ENCODE measurements at places on chromosomes 7 and 10.

DNA sequence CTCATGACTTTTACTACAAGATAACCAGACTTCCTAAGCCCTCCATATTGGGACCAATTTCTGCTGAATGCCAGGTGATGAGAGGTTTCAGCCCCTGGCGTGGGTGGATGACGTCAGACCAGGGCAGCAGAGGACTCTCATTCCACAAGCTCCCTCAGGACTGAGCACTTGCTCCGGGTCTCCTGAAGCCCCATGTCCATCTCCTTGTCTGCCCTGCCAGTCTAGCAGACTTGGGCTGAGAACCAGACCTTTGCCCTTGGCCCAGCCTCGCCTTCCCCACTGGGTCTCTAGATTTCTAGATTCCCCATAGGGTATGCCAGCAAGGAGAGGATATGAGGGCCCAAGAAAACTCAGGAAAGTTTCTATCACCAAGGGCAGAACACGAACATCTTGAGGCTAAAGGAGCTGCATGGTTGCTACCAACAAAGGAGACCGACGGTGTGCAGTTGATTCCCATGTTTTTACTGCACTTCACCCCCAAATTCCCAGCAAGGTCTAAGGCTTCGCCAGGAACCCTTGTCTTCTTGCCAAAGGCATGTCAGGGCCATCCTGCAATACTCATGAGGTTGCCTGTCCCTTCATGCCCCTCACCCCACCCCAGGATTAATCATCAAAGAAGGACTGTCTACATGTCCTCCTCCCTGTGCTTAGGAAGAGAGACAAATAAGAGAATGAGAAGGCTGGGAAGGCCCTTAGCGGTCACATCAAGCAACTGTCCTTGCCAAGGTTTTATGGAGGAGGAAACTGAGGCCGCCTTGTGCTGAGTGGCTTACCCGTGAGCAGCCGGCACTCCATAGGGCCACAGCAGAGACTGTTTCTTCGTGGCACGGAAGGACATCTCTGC lies 96.5 kb upstream of the MACROH2A2 start:
- no peak for DNase-seq

DNA sequence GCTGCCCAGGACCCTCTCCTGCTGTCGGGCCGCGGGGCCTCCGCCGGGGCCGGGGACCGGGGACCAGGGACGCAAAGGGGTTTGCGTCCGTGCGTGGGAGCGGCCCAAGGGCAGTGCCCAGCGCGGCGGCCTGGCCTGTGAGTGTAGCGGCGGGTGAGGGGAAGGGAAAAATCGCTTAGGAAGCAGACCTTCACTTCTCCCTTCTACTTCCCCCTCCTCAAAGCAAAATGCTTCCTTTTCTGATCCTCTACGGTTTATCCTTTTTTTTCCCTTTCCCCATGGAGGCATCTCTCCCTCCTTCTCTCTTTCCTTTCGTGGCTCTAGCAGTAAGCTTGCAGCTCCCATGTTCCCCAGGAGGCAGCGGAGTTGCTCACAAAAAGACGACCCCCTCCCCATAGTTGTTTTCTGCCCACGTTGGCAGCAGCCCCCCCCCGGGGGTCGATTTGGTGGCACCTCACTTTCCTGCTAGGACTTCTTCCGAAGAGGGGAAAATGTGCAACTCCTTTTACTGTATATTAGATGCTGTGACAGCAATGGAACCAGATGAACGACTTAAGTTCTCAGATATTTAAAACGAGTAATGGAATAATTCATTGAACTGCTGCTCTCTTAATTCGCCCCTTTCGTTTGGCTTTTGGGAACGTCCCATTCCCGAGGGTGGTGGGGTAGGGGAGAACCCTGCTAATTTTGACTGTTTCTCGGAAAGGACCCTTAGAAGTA lies 724 bp downstream of the CAPZA2 start:
- peak; percentile 46 for DNase-seq

DNA sequence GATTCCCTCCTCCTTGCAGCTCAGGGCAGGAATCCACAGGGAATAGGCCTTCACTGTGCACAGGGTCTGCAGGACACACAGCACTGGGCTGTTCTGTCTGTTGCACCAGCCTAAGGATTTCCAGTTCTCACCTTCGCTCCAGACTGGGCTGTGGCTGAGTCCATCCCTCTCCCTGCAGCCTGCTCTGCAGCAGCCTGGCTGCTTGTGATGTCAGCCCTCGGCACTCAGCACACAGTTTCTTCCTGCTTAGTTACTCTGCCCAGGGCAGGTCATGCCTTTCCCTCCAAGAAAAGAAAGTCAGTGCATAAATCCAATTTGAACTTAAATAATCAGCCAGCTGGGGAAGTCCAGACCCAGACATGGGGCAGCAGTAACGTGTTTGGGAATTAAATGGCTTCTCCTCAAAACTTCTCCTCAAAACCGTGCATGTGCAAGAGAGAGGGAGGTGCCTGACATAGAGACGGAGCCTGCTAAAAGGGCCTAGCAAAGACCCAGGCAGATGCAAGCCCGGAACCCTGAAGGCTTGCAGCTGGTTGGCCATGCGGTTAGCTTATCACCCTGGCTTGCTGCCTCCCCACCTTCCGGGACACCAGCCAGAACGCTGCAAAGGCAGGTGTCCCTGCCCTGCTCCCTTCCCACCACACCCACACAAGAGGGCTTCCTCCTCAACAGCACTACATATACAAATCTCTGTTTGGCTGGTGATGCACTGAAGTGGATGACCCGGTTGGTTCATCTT lies 10.9 kb upstream of the GDF2 start:
- DNase-seq = no peak

DNA sequence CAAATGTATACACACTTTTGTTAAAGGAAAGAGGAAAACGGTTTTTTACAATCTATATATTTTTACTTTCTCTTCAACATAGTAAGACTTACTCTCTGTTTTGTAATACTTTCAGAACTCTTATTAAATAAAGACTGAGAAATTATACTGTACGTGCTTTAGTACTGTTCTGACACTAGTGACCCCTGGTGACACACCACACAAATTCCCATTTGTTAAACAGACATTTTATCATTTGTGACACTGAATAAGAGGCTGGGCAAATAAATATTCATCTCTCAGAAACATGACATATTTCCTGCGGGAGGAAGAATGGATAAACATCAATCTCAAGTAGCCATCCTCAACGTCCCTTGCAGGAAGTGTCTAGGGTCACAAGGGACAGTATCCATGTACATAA lies 68.9 kb upstream of the ZNF33B start:
- DNase-seq = no peak

DNA sequence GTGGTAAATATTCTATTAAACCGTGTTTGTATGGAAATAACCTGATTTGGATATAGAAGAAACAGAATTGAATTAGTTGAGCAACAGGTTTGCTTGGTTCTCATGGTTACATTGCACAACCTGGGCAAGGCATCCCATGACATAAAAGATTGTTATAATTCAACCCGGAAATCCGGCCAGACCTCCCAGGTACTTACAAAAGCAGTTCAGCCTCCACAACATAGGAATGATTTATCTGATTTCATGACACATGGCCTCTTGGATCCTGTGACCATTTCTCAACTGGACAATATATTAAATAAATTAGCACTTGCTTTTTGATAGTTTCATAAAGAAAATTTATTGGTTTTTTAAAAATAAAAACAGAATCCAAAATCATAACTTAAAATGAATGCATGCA lies 55.1 kb upstream of the PTPN12 start:
- no peak for DNase-seq

GRCh38 chr7:143884241-143884968 lies 17.6 kb downstream of the TCAF1 start:
- no peak for DNase-seq

DNA sequence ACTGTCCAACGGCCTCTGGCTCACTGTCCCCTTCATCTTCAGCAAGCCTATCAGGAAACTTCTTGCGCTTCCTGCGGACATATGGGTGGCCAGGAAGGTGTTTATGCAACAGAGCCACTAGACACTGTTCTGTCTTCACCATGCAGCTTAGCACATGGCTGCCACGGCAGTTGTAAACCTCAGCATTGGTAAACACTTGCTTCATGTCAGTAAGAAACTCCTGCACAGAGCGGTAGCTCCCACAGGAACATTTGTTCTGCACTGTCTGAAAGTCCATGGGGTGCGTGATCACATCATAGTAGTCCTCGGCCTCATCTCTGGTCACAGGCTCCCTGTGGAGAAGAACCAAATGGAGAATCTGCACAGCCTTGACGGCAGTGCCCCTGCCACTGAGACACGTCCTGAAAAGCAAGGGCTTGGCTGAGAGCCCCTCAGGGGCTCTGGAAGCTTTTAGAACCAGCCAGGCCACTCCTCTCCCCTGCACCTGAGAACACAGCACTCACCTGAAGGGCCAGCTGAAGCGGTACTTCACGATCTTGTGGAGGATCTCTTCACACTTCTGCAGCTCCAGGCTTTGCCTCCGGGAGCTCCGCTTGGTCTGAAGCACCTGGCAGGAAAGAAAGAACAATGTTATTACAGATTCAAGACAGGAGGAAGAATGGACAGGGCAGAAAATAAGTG lies 8.8 kb downstream of the FZD9 start:
- DNase-seq = no peak

DNA sequence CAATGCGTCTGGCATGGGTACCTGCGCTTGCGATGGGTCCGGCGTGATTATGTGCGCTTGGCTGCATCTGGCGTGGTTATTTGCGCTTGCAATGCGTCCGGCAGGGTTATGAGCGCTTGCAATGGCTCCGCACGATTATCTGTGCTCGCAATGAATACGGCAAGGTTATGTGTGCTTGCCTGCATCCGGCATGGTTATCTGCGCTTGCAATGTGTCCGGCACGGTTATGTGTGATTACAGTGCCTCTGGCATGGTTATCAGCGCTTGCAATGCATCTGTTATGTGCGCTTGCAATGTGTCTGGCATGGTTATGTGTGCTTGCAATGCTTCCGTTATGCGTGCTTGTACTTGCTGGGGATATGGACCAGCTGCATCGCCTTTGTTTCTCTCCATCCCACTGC lies 37.7 kb downstream of the RBAK start:
- no peak for DNase-seq

GRCh38 chr10:63583909-63584724 lies 62.9 kb downstream of the REEP3 start:
- DNase-seq = no peak

DNA sequence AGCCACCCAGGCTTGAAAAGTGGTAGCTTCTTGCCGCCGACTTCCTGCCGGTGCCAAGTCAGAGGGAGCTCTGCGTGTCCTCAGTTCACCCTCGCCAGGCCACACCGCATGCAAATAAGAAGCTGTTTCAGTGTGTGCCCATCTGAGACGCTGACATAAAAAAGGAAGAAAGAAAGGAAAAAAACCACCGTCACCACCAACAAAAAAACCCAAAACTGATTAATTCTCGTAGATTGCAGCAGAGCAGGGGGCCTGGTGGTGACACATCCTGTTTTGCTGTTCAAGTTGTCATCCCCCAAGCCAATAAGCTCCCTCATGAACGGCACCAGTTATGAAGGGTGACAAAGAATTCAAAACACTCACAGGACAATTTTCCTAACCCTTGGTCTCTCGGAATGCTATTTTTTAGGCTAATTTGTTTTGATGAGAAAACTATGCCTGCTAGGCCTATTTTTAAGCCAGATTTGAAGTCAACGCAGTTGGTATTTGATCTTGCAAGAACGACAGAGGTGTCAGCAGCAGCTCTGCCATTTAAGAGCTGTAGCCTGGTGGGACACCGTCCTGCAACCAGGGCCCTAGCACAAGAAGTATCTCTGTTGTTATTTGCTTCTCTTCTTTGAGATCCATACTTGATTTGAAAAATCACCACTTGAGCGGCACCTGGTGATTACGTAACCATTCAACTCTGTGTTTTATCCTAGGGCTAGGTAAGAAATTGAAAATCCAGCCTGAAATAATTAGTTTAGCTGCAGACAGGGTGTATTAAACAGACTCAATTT lies 145.6 kb downstream of the PFKFB3 start:
- DNase-seq = peak; percentile 95

DNA sequence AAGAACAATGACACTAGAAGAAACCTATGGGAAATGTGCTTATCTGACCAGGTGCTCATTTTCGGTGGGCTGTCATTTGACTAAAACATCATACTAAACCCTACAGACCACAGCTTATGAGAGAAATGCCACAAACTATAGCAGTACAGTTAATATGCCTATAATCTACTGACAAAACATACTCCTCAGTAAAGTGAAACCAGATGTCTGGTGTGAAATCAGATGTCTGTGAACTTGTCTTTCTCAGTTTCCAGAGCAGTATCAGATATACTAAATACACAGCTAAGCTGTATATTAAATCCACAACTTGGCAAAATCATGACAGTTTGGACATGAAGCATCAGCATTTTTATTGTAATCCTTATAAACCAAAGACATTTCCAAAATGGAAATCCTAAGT lies 3.3 kb downstream of the IMMP2L start:
- no peak for DNase-seq

DNA sequence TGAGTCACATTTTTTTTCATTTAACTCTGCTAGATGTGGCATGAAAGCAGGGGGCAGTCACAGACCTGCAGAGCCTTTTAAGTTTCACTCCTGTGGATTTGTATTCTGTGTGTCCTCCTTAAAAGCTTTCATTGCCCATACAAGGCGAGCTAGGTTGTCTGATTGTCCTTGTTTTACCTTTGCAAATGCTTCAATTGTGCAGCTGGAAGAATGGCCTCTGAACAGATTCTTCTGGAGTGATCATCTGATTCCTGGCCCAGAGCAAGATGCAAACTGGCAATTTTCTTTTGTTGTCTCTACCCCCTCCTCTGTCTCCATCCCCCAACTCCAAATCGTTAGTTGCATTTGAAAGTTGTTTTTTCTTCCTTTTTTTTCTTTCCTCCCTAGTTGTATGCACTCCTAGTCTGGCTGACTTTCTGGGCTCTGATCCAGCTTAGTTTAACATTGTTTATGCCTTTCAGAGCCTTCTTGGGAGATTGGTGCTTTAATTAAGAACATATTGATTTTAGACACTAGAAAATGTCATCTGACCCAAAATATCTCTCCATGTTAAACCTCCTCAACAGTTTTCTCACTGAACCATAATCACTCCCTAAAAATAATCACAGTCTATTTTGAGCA lies 150.2 kb downstream of the REEP3 start:
- DNase-seq = no peak

GRCh38 chr7:68694656-68695055 lies 903.6 kb upstream of the AUTS2 start:
- no peak for DNase-seq

DNA sequence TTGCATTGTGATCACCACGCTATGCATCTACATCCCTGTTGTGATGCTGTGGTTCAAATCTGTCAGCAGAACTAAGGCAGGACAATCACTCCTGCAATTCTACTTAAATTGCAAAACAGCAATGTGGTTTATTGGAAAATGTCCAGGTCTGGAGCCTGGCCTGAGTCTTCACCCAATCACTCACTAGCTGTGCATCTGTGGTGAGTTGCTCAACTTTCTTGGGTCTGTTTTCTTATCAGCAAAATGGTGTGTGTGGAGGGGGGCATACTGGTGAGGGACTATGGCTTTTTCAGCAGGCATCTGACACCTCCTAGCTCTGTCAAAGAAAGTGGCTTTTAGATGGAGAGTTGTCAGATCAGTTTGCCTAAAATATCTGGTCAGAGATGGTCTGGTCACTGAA lies 108.3 kb upstream of the FEZF1 start:
- DNase-seq = no peak

GRCh38 chr7:16743236-16743635 lies 10.3 kb upstream of the TSPAN13 start:
- DNase-seq = no peak

Measured in Kasumi-1 (cell line).